ENCODE measurements at places on chromosomes 2 and 18.

DNA sequence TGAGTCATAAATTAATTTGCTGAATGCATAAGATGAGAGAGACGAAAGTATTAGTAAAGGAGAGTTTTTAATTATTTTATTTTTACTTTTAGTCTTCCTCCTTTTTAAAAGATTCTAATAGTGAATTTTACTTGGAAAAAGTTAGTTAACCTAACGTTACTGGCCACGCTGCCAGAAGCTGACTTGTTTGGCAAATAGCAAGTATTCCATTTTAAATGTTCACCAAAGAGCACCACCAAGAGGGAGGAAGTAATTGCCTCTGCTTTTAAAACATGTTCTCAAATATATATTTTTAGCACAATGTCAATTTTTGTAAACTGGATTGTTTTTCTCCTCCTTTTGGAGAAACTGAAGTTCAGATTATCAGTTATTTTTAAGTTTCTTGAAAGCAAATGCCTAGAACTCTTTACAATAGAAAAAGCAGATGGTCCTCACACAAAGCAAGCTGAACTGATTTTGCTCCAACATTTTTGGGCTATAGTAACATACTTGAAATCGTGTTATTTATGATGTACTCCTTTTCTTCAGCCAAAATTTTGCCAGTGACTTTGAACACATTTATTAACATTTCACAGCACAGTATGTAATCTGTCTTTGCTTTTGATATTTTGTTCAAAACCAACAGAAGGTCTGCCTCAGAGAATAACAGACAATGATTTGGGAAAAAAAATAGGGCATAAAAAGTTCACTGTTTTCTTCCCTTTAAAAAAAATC, 1311.0 kb upstream of the FAM98A start:
- no peak for DNase-seq

DNA sequence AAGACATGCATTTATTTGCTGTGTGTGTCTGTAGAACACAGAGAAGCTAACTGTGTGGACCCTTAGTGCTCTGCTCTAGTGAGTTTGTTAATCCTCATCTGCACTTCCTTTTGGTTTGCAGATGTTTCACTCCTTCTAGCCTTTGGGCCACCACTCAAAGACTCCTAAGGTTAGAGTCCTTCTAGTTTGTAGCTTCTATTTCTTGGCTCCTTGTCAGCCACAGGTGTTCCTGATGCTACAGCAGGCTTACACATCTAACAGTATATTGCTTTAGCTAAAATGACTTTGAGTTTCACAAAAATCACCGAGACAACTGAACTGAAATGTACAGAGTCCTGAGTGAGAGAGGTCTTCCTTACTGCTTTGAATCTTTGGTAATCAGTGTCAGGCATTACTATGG, 551.4 kb downstream of the NRXN1 start:
- DNase-seq, result no peak

- no peak for DNase-seq
These were observed 111.1 kb downstream of the MEP1B start for GRCh38 chr18:32300914-32301313.

DNA sequence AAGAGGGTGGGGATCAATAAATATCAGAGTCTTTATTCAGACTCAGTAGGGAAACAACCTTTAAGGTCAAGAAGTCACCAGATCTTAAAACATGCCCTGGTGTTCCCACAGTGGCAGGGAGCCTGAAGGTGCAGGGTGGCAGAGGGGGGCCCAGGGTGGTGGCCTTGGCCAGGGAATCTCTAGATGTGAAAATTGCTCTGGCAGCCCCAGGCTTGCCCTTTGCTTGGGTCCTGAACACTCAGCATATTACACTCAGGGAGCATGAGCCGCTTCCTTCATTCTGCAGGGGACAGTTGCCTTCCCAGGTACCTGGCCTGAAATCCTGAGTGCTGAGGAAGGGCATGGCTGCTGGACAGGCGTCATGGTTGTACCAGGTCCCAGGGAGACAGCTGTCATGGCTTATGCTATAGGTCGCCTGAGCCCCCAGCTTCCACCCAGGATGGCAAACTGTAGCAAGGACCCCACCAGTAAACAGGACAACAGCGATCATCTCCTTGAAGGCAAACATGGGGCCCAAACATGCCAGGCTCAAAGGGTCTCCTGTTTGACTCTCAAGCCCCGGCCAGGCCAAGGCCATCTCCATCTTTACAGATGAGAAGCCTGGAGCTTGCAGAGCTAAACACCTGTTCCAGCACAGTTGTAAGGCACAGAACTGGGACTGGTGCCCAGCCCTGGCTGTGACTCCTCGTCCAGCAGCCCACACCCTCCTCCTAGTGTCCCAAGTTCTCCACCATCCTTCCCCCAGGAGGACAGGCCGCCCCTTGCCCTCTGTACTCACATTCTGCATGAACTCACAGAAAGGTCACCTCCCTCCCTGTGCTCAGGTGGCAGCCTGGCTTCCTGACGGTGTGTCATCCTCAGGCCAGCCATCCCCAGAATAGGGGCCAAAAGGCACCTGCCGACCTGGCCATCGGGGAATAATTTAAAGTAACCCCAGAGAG, 14.6 kb downstream of the ABCG8 start:
- DNase-seq, result no peak

GRCh38 chr2:168253379-168253778, 6.0 kb upstream of the STK39 start:
- DNase-seq, result no peak

Data from activated T-helper 1 cell treated with anti-CD3 and anti-CD28 coated beads, Interleukin-2, amount 50 U/mL, for 16 hours (primary cell).